ENCODE measurements at places on chromosomes 5 and 9.

DNA sequence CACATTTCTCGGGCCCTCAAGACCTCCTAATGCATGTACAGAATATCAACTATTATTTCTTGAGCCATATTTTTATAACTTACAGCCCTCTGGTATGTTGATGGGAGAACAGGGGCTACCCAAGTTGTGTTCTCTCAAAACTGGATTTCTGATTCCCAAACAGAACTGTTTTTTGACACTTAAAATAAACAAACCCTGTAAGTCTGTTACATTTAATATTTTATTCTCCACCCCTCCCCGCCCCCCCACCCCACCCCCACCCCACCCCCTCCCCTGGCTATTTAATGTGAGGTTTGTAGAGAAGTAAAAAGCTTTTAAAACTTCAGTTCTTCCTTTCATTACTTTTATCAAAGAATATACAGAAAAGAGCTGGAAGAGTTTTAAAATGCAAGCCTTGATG, 77.9 kb downstream of the FOXB2 start:
- DNase-seq, result no peak

DNA sequence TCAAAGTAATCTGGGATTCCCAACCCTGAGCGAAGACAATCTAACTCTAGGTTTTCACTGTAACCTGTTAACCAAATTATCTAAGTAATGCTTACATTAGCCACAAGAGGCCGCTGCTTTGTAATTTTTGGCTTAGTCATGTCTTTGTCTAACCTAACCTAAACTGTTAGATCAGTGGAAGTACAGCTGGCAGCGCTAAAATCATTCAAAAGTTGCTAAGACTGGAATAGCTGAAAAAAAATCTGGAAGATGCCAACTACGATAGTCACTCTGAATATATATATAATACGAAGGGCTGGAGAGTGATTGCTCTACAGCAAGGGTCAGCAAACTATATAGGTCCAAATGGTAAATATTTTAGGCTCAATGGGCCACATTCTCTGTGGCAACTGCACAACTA, 60.2 kb downstream of the FBXO38 start:
- DNase-seq, result no peak

DNA sequence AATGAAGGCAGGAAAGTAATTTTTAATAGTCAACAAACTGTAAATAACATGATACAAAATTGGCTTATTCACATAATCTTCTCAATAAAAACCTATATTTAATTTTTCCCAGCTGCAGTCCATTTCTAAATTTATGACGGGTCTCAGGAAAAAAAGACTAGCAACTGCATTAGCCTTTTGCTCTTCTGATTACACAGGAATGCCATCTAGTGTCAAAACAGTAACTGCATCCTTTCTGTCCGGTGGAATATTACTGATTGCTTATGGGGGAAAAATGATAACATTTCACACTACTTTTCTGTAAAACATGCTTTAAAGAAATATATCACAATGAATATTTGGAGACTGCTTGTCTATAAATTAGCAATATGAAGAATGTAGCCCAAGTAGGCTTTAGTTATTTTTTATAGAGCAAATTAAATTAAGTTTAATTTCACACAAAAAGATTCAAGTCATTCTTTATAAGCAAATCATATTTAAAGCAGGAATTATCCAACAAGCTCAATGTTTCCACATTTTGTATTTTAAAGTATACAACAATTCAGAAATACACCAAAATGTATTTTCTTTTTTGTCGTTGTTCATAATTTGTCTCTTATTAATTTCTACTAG, 534.7 kb downstream of the CDH10 start:
- DNase-seq, result no peak

DNA sequence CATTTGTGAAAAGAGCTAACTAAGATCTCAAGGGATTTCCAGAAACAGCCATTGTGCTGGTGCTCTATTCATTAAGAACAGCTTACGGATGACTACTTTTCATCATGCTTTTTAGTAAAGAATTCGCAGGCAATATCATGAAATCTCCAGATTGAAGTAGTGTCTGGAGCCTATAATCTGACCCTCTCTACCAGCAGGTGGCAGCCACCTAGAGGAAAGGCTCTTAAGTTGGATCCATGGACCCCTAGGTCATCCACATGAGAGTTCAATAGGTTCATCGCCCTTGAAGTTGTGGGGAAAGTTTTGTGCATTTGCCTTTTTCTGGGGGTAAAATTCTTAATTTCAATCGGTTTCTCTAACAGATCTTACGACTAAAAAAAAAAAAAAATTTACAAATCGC, 82.3 kb downstream of the SLC1A3 start:
- DNase-seq, result no peak

GRCh38 chr5:148961261-148962199, 101.3 kb downstream of the SH3TC2 start:
- no peak for DNase-seq

GRCh38 chr5:74035521-74035937, 409.5 kb downstream of the ARHGEF28 start:
- DNase-seq, result no peak

GRCh38 chr9:70761139-70761670, 346.7 kb upstream of the KLF9 start:
- no peak for DNase-seq

DNA sequence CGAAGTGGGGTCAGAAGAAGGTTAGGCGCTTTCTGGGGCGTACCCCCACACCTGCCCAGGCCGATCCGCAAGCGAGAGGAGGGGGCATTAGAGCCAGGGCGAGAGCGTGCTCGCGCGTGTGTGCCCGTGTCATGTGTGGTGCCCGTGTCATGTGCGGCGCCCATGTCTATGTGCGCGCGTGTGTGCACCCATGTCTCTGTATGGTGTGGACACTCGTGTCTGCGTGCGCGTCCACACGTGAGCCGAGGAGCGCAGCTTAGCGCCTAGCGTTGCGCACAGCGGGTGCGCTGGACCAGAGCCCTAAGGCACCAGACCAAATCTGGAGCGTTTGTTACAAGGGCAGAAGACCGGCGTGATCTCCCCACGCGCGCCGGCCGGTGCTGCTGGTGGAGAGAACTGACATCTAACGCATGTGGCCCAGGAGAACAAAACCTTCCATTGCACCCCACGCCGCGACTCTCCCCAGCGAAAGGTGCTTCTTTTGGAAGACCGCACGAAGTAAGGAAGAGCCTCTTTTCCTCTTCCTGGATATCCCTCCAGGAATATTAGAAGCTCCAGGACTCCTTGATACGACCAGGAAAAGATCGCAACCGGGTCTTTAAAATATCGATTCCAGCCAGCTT, 644 bp downstream of the NIM1K start:
- DNase-seq, result no peak

- DNase-seq, result no peak
Observed at GRCh38 chr9:113597390-113598241, 134.1 kb downstream of the RGS3 start.

GRCh38 chr5:170650850-170651249, 132.7 kb upstream of the GABRP start:
- DNase-seq, result no peak

DNA sequence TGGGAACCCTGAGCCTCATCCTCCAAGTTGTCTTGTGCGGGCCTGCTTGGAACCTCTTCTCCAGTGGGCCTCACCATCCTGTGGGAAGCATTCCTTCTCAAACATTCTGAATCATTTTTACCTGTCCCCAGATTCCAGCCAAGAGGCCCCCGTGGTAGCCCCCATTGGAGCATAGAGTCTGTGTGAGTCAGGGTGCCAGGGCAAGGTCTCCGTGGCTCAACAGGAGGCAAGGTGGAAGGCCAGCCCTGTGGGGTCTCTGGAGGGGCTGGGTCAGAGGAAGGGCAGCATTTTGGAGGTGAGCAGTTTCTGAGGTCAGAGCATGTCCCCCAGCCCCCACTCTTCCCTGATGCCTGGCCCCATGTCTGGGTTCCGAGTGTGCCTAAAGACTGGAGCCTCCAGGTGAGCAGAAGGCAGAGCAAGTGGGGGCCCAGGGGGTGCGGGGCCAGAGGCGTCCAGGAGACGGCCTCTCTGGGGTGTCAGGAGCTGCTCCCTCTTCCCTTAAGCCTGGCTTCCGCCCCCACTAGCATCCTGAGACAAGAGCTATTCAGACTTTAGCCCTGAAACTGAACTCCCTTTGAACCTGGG, 2.1 kb downstream of the CACNA1B start:
- DNase-seq, result no peak

- DNase-seq, result no peak
Observed at GRCh38 chr5:5141339-5141599, 1.1 kb downstream of the ADAMTS16 start.

- DNase-seq, result no peak
Observed at GRCh38 chr5:17018871-17019270, 82.8 kb upstream of the MYO10 start.

GRCh38 chr9:111828193-111828592, 33.5 kb upstream of the SHOC1 start:
- no peak for DNase-seq

DNA sequence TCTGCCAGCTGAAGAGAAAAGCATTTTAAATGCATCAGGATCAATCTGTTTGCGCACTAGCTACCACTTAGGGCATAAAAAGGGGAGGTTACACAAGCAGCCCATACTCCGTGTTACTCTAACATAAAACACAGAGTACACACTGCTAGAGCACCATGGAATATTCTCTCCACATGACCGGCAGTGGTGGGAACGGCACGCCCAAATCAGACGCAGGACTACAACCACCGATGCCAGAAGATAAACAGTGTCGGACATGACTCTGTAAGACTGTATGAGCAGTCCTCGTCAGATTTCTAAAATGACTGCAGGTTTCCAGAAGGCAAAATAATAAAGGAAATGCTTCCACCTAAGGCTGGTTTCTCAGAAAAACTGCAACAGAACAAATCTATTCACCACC, 40.0 kb downstream of the CDK5RAP2 start:
- DNase-seq, result no peak

- DNase-seq, result no peak
Observed at GRCh38 chr5:133356396-133356983, 255.9 kb downstream of the FSTL4 start.

DNA sequence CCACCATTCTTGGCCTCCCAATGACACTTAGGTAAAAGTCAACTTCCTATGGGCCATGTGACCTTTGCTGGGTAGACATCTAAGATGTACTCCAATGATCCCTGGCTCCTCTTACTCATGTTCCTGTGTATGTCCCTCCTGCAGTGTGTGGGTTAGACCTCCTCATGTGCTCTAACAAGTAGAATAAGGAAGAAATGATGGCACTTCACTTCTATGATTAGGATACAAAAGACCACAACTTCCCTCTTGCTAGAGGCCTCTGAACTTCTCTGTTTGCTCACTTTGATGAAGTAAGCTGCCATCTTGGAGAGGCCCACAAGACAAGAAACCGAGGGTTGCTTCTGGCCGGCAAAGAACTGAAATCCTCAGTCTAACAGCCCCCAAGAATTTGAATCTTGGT, 131.8 kb downstream of the TAF11L14 start:
- no peak for DNase-seq

- no peak for DNase-seq
Observed at GRCh38 chr9:109517901-109518377, 19.8 kb upstream of the PTPN3 start.

DNA sequence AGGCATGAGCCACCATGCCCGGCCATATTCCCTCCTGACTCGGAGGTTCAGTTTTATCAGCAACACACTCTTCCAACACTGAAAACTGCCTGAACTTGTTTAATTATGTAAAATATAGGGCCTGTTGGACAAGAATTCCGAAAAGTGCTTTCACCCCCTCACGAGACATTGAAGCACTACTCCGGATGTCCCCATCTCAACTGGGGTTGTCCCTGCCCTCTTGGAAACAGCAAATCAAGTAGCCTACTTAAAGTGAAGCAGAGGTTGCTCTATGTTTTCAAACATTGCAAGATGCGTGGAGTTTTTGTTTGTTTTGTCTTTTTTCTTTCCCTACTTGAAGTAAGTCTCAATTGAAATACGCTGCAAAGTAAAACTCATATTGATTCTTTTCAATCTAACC, 7.6 kb downstream of the PTGER4 start:
- DNase-seq, result no peak

- DNase-seq, result no peak
Observed at GRCh38 chr5:158716668-158717067, 383.0 kb downstream of the EBF1 start.

DNA sequence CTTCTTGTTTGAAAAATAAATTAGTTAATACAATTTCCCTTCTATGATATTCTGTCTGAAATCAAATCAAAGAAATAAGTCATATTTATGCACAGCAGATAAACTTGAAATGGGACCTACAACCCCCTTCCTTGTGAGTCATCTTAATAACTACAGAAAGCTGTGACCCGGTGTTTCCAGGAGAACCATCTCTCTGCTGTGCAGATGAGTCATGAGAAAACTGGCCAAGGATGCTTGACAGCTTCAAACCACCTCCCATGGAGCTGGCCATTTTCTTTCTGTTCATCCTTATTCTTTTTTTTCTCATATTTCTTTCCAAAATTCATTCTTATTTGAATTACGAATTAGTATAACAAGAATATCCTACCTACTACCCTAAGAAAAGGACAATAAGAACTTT, 43.4 kb upstream of the NR4A3 start:
- DNase-seq, result no peak

DNA sequence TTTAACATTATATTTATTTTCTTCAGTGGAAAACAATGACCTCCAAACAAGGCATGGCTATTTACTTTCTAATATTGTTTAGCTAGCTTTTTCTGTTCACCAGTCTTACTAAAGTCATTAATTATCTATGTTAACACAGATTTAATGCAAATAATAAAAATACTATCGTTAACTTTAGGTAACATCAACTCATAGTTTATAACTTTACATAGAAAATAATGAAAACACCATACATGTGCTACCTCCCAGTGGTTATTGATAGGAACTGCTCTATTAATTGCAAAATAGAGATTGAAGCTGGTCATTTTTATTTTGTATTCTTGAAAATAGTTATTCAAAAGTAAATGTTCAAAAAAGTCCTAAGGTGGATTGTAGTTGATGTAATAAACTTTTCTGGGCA, 78.3 kb upstream of the HCN1 start:
- DNase-seq, result no peak

- DNase-seq, result no peak
Observed at GRCh38 chr5:100647461-100648230, 112.5 kb downstream of the FAM174A start.

GRCh38 chr5:169757016-169757415, 119.9 kb downstream of the DOCK2 start:
- DNase-seq, result no peak

DNA sequence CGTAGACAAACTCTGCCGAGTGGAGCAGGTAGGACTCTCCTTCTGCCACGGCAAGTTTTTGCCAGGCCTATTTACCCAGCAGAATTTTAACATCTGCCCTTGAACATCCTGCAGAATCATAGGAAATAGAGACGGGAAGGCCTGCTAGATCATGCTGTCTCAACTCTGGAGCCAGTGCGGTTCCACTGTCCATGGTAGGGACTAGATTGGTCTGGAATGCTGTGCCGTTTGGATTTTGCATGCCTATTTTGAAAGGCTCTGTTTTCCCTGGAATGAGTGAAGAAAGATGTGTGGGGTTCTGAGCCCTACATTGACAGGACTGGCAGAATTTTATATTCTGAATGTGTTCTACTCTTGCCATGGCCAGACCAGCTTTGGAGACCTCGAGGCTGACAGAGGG, 33.6 kb upstream of the CFAP157 start:
- no peak for DNase-seq

- no peak for DNase-seq
Observed at GRCh38 chr5:33837301-33837700, 54.5 kb downstream of the ADAMTS12 start.

Data from activated CD8-positive, alpha-beta memory T cell treated with anti-CD3 and anti-CD28 coated beads for 1 hour (primary cell).